ENCODE measurements at places on chromosomes 12 and 14.
A peak's percentile ranks its signal among the peaks of the same experiment; 100 is the strongest.

DNA sequence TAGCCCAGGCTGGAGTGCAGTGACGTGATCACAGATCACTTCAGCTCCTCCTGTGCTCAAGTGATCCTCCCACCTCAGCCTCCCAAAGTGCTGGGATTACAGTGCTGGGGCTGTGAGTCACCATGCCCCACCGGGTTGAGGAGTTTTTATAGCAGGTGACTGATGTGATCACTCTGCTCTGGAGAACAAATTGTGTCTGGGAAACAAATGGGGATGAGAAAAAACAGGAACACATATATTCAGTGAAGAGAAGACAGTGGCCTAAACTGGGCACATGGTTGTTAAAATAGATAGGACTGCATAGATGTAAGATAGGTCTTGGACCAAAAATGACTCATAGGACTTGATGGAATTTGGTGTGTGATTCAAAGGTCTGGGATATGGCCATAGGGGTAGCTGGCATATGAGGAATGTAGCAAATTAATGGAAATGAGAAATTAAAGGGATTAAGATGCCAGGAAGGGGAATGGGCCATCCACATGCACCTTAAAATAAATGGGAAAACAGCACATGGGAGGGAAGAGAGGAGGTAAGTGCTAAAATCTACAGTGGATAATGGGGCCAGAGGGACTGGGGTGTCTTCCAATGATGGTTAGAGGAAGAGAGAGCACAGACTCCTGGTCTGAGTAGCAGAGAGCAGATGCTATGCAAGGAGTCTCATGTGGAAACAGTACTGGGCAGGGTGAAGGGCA lies 11.2 kb downstream of the BCAT1 start:
- no peak for DNase-seq

- no peak for DNase-seq
These were observed 3.3 kb downstream of the NCKAP5L start for GRCh38 chr12:49824895-49825294.

- no peak for DNase-seq
These were observed 36.8 kb upstream of the SPTSSA start for GRCh38 chr14:34498684-34499412.

- no peak for DNase-seq
These were observed 18.7 kb downstream of the RERGL start for GRCh38 chr12:18071336-18071735.

DNA sequence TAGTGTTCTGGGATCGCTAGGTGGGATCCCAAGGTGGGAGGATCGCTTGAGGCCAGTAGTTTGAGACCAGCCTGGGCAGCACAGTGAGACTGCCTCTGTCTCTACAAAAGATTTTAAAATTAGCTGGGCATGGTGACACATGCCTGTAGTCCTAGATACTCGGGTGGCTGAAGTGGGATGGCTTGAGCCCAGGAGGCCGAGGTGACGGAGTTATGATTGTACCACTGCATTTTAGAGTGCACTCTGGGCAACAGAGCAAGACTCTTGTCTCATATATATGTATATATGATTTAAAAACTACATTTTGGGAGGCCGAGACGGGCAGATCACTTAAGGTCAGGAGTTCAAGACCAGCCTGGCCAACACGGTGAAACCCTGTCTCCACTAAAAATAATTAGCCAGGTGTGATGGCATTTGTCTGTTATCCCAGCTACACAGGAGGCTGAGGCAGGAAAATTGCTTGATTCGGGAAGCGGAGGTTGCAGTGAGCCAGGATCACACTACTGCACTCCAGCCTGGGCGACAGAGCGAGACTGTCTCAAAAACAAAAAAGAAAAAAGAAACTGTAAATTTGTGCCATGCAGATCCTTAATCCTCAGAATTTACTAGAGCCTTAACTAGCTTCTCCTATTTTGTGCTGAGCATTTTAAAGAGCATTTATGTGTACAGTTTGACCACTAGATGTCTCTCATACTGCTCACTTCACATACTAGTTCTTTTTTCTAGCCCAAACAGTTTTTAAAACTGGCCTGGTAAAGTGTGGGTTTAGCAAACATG lies 114.8 kb downstream of the MON2 start:
- no peak for DNase-seq

GRCh38 chr14:23951590-23952201 lies 1.9 kb upstream of the DHRS4 start:
- peak; percentile 6 for DNase-seq

DNA sequence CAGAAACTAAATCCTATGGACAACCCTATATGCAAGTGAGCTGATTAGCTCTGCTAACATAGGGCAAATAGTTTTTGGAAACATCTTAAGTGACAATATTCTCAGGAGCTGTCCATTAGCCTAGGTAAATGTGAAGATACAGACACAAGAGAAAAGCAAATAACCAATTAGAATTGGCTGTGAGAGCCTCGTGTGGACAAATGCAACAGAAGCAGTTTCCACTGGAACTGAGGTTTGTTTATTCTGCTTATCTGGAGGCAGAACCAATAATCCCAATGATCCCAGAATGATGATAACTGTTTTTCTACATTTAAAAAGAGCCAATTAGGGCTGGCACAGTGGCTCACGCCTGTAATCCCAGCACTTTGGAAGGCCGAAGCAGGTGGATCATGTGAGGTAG lies 43.2 kb upstream of the YAF2 start:
- no peak for DNase-seq

- no peak for DNase-seq
These were observed 31.8 kb downstream of the MAX start for GRCh38 chr14:65070471-65070976.

- DNase-seq, result no peak
These were observed 743.4 kb downstream of the RPS29 start for GRCh38 chr14:48842785-48843184.

DNA sequence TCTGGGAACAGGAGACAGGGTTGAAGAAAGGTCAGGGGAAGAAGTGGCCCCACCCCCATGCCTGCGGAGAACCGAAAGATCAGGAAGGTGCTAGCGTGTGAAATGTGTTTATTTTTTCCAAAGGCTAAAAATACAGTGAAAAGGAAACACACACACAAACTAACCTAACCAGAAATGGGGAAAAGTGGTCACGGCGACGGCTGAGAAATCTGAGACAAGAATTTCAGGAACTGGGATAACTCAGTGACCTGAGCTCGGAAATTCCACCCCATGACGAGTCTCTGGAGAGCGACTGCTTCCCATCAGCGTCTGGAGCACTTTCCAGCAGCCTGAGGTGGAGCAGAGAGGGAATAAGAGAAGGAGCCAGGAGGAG lies 16.6 kb upstream of the RND1 start:
- no peak for DNase-seq

DNA sequence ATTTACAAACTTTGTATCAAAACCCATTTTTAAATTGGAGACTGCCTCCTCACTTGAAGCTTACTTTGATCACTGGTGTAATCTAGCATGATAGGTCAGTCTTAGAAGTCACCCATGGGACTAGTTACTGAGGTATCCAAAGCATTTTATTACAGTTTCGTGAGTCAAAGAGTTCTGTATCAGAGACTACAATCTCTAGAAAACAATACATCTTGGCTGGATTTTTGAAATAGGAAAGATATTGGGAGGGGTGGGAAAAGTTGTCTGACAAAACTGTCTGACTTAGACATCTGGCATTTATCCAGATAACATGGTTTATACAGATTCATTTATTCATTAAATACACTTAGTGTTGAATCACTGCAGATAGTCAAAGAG lies 173.5 kb upstream of the PDZRN4 start:
- no peak for DNase-seq

DNA sequence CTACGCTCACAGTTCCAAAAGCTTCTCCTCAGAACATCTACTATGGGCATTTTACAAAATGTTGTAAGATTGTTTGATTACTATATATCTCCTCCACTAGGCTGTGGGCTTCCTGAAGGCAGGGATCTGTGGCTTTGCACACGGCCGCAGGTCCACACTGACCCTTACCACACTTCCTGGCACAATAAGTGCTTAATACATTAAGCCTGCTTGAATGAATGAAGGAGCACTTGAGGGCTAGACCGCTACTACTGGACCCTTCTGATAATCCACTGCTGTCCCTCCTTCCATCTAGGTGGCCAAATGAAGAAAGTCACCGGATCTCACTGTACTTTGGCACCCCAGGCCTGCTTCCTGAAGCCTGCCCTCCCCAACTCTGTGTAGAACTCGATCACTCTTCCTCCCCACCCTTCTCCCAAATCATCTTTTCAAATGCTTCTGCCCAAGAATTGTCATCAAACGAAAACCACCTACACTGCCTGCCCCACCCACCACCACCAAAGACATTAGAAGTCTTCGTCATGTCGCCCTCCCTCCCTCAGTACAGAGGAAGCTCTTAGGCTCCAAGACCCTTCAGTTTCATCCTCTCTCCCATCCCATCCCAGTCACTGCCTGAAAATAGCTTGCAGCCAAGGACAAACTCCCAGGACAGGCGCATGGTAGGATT lies 596 bp upstream of the ZBTB39 start:
- no peak for DNase-seq

- peak; percentile 68 for DNase-seq
These were observed 9.5 kb downstream of the PHETA1 start for GRCh38 chr12:111359231-111359913.

DNA sequence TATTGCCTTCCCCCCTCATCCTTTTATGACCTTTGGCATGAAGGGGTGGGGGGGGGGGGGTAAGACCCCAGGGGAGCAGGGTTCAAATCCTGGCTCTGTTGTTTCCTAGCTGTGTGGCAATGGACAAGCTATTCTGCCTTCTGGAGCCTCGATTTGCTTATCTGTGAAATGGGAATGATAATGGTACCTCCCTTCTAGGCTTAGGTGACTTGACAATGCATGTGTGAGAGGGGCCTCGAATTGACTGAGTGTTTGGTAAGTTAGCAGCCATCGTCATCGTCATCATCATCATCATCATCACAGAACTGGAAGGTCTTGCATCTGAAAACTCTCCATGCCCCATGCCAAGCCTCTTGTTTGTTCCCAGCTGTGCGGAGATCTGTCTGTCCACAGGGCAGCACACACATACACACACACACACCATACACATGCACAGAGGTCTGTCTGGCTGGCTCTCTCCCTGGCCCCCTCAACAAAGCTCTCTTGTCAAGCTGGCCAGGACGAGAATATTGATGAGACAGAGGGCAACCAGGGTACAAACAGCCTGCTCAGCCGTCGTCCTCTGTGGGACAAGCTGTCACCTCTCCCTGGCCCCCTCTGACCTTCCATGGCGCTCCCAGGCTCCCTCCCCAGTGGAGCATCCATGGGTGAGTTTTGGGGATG lies 5.9 kb upstream of the SDS start:
- no peak for DNase-seq

- DNase-seq, result no peak
These were observed 16.1 kb upstream of the PLEKHG6 start for GRCh38 chr12:6294156-6295093.

DNA sequence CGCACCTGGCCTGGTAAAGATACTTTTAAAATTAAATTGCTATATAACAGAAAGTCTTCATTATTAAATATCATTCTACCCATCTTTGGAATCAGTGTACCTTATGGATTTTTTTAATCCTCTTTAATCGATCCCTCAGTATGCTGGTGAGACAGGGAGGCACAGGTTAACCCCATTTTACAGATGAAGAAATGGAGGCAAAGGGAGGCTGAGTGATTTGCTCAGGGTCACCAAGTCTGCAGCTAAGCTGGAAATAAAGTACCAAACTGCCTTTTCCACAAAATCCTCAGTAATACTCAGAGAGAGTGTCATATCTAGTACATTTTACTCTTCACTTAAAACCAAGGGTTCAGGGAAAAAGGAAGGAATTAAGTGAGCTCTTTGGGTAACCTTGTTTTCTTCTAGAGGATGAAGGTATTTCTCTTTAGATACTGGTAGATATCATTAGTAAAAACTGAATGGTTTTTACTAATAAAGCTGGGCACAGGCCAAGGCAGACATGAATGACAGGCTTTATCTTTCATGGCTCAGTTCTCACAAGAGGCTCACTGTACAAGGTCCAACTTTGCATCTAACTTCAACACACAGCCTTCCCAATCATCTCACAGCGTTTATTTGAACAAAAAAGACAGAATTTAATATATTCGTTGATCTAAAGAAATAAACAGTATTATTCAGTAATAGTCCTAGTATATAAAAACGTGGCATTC lies 35.3 kb upstream of the TTC7B start:
- DNase-seq, result no peak

- no peak for DNase-seq
These were observed 20.1 kb downstream of the RACGAP1 start for GRCh38 chr12:50005175-50005574.

DNA sequence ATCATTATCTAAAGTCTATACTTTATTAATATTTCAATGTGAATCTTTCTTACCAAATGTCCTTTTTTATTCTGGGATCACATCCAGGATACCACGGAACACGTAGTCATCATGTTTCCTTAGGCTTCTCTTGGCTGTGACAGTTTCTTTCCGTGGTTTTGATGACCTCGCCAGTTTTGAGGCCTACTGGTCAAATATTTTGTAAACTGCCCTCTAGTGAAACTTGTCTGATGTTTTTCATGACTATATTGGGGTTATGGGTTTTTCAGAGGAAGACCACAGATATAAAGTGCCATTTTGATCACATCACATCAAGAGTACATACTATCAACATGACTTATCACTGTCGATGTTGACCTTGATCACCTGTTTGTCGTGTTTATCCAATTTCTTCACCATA lies 14.1 kb upstream of the SERPINA6 start:
- DNase-seq, result no peak

- DNase-seq, result no peak
These were observed 194.1 kb downstream of the NOVA1 start for GRCh38 chr14:26403760-26404159.

DNA sequence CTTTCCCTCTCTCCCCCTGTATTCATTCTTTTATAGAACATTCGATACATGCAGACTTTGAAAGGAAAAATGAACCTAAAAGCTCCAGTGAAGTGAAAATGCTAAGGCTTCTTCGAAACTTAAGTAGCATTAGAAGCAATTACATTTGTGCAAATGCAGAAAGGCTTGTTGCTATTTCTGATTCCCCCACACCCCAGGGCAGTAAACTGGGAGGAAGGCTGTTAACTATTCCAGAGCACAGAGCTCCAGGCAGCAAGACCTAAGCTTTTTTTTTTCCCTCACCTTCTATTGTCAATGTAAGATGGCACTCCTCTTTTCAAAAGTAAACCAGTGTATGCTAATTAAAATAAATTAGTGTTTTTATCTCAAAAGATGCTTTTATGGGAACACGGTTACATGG lies 448.9 kb upstream of the TBX3 start:
- no peak for DNase-seq

GRCh38 chr14:24843494-24843893 lies 206.5 kb downstream of the STXBP6 start:
- no peak for DNase-seq

GRCh38 chr12:12612358-12612757 lies 682 bp downstream of the CREBL2 start:
- no peak for DNase-seq

GRCh38 chr12:30002677-30003076 lies 218.9 kb upstream of the TMTC1 start:
- no peak for DNase-seq

GRCh38 chr12:82507686-82508085 lies 149.4 kb downstream of the METTL25 start:
- DNase-seq, result no peak

DNA sequence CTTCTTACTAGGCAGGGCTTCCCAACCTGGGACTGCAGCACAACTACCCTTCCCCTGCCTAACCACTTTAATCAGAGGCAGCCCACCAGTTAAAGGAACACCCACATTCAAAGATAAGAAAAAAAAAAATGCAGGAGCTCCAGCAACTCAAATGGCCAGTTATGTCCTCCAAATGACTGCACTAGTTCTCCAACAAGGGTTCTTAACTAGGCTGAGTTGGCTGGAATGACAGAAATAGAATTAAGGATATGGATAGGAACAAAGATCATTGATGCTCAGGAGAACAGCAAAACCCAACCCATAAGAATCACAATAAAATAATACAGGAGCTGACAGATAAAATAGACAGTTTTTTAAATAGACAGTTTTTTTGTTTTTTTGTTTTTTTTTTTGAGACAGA lies 154.2 kb downstream of the PLCZ1 start:
- DNase-seq, result no peak

Data from stimulated activated CD4-positive, alpha-beta T cell treated with anti-CD3 and anti-CD28 coated beads, Interleukin-1b, Interleukin-23, amount 100 ng/mL, for 48 hours (primary cell).